ENCODE measurements at places on chromosomes 1 and 21.
A peak's percentile ranks its signal among the peaks of the same experiment; 100 is the strongest.

DNA sequence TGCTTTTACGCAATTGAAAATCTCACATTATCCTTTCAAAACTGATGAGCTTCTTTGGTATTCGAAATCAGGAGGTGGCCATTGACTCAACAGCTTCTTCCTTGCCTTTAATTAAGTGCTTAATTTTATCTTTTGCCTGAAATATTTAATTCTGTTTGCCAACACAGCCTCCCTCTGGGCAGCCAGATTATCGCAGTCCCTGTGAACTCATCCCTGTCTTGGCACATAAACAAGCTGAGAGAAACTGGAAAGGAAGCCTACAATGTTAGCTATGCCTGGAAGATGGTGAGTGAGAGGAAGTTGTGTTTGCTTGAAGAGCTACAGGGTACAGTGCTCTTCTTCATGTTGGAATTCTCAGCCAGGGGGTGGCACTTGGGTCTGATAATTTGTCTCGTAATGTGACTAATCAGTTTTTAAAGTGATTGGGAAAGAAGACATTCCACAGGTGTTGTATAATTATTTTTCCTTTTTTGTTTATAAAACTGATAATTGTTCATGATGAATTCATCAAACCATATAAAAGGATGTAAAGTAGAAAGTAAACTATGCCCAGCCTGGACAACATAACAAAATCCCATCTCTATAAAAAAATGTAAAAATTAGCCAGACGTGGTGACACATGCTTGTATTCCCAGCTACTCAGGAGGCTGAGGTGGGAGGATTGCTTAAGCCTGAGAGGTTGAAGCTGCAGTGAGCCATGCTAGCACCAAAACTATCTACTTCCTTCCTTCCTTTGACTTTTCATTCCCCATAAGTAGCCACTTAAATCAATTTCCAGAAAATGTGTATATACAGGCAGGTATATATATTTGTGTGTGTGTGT, 90.1 kb upstream of the RAVER2 start:
- DNase-seq, result no peak

- no peak for DNase-seq
Observed at GRCh38 chr1:45337630-45338325, 2.2 kb upstream of the TOE1 start.

DNA sequence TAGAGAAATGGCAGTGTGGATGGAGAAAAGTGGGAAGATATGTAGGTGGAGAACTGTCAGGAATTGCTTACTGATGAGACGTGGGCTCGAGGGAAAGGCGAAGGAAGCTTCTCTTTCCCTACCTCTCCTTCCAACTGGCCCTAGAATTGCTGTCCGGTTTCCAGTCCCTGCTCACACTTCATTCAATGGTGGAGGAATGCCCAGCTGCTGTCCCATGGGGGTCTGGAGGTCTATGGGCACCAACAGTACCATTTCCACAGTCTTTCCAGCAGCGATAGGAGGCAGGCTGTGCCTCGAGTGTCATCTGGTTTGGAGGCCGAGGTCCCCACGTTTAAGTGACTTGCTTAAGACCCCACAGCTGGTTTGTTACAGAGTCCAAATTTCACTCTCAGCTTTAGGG, 31.5 kb upstream of the CD1D start:
- DNase-seq, result no peak

- no peak for DNase-seq
Observed at GRCh38 chr21:45380566-45380965, 24.4 kb upstream of the COL18A1 start.

DNA sequence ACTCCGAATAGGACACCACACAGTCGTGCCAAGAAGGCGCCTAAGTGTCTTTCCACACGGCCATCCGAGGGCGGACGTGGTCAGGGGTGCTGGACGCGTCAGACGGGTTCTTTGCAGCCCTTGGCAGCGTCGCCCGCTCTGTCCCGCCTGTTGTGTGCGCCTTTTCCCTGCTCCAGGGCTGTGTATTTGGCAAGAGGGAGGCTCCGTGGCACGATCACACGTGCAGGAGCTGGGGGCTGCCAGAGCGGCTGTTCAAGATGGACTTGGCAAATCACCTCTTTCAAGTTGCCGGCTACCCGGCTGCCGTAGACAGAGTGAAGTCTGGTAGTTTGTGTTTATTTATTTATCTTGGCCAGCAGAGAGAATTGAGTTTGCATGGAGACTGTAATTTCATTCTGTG, 31.9 kb downstream of the PRKCZ start:
- no peak for DNase-seq

GRCh38 chr1:197567442-197567841, 207.8 kb downstream of the DENND1B start:
- no peak for DNase-seq

GRCh38 chr21:45979141-45979631, 2.4 kb upstream of the COL6A1 start:
- no peak for DNase-seq

DNA sequence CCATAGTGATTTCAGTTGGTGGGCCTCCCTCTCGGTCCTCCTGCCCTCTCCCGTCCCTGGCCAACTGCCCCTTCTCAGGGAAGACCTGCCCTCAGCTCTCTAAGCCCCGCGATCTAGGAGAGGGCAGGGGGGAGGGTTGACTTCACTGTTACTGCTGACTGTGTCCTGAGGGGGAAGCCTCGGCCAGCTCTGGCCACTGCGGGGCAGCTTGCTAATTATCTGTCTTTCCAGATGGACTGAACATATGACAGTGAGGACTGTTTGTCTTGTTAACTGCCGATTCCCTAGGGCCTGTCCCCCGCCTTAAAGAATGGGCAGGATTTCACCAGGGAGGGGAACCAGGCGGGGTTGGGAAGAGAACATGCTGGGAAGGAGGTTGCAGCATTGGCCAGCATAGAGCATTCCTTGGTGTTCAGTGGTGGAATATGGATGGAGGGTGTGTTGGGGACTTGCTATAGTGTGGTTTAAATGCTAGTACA, 22.9 kb downstream of the NIPAL3 start:
- DNase-seq, result peak; percentile 79

DNA sequence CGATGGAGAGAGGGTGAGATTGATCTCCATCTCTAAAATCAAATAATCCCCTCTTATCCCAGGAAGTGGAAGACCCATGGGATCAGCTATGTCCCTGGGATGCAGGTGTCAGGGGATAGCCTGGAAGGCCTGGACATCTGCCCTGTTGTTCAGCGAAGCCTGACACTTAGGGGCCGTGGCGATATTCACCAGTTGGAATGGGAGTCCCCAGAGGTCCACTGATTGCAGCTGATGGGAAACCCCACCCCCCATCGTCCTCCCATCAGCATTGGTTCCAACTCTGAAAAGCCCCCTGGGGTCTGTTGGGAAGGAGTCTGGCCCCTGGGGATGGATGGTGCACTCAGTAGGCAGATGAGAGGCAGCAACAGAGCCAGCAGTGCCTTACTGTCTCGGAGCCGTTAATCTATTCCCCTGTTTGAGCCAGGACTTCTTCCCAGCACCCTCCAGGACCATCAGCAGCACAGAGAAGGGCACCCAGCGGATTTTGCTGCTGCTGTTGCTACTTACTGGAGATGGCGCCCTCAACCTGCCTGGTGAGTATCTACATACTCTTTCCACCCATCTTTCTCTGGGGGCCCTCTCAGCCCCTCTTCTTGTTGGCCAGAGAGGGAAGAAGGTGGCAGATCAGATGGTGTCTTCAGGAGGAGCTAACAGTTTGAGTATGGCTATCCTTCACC, 13.4 kb downstream of the CATSPER4 start:
- no peak for DNase-seq

DNA sequence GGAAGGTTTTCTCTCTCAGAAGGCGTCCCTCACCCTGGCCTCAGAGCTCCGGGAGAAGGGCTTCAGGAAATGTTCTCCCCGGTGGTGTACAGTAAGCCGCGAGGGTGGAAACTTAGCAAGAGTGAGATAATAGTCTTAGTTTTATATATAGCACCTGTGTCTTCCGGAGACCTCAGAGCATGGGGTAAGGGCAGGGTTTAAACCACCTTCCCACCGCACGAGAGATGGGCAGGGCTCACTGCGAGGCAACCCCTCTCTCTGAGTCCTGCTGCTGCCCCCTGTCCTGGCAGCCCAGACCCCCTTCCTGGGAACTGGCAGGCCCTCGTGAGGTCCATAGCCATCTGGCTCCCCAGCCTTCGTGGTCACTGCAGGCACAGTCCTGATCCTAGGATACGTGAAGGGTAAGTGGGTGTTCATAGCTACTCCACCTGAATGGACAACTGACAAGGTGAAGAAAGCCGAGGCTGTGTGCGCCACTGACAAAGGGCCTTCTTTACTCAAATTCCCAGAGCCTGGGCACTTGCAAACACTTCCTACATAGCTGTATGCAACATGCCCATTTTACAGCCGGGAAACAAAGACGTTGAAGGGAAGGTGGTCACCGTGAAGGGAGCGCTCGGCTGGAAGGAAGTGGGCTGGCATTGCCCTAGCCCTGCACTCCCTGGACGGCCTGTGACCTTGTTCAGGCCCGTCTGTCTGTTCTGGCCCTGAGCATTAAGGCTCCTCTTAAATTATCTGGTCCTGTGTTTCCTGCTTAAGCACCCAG, 26.9 kb downstream of the ITPKB start:
- no peak for DNase-seq

DNA sequence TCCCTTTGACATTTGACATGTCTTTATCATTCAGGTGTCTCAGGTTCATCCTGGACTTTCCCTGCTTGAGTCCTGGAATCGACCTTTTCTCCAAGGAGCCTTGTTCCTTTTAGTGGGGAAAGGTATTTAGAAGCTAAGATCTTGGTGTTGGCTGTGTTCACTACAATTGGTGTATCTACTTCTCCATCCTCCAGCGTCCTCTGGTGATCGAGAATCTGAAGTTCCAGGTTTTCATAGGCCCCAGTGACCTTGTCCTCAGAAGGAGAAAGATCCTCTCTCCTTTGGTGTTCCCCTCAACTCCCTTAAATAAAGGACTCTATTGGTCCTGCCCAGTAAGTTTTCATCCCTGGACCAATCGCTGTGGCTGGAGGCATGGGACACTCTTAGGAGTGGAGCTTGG, 22.1 kb downstream of the MROH7 start:
- DNase-seq, result no peak

- DNase-seq, result no peak
Observed at GRCh38 chr1:238052496-238053266, 162.0 kb upstream of the ZP4 start.

- DNase-seq, result no peak
Observed at GRCh38 chr21:38289705-38290485, 33.1 kb downstream of the KCNJ15 start.

- DNase-seq, result no peak
Observed at GRCh38 chr1:59845091-59845490, 30.3 kb downstream of the HOOK1 start.

- DNase-seq, result no peak
Observed at GRCh38 chr1:178388418-178389145, 108.2 kb downstream of the CLEC20A start.

DNA sequence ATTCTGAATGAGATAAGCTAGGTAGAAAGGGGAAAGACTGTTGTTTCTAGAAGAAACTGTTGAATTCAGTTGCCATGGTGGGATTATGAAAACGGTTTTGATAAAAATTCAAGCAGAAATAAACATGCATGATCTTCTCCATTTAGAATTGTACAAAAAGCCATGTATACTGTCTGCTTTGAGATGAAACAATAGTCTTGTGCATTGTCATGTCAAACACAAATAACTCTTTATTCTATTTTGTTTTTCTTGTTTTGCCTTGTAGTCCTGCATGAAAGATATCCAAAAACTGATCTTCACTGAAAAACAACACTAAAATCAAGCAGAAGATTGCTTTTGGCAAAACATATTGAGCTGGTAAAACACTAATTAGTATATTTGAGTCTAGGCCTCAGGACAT, 659.9 kb downstream of the LTN1 start:
- DNase-seq, result peak; percentile 91
